ENCODE measurements at places on chromosomes 16 and 17.

DNA sequence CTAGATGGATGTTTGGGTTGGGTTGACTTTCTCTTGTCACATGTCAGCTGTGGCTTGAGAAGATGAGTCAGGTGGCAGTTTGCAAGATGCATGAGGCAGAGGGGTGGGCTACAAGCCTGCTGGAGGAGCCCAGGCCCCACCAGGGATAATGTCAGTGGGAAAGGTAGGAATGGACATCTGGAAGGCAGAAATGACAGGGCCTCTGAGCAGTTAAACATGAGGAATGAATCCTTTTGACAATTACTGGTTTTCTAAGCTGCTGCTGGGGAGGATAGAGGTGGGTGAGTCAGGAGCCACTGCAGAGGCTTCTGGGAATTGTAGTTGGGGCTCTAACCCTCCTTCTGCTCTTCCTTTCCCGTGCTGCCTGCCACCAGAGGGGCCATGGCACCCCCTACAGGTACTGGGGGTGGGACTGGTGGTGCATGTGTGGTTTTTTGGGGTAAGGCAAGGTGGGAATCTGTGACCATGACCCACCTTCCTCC lies 15.7 kb downstream of the SLC52A1 start:
- DNase-seq: no peak

- no peak for DNase-seq
Observed at GRCh38 chr16:87276091-87276701, 41.0 kb downstream of the C16orf95 start.

DNA sequence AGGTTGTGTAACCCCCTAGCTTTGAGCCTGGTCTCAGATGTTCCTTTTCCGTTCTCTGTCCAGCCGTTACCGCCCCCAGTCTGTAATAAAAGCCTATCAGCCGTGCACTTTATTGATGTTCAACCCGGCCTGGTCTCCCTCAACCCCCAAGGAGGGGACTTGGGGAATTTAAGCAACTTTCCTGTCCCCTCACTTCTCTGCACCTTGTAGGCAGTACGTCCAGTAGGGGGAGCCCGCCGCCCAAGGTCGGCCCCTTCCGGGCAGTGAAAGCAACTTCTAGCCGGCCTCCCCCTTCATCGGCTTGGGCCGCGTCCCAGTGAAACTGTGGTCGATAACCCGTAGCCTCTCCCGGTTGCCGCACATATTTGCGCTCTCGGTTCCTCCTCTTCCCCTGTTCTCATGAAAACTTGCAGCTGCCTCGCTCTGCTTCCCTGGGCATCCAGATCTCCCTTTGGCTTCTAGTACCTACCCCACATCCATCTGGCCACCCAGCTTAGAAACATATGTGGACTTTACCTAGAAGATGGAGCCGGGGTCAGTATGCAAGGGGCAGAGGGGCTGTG lies 7.9 kb downstream of the PNPO start:
- no peak for DNase-seq

DNA sequence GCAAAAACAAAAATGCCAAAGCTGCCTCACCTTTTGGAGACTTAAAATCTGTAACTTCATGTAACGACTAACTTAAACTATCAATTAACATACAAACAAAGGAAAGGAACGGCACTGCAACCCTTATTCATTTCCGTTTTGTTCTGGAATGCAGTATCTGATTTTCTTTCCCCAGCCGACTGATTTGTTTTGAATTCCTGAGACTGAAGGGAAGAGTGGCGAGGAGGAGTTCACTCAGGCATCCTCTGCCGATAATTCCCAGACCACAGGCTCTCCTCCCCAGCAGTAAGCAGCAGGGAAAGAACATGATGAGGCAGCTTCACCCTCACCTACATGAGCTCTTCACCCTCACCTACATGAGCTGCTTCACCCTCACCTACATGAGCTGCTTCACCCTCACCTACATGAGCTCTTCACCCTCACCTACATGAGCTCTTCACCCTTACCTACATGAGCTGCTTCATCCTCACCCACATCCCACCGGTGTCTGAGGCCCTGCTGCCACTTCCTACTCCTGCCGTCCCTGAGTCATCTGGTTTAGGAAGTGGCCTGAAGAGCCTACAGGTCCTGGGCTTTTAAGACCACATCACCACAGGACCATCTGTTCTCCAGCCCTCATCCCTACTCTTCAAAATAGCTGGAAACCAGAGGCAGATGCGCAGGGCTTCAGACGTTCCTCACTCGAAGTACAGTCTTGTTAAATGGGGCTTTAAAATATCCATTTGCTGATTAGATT lies 168.0 kb upstream of the RPH3AL start:
- no peak for DNase-seq

- DNase-seq: no peak
Observed at GRCh38 chr17:77098884-77099545, 41.8 kb upstream of the SEC14L1 start.

- DNase-seq: no peak
Observed at GRCh38 chr16:82638095-82638798, 11.5 kb downstream of the CDH13 start.

GRCh38 chr17:66959641-66960375 lies 4.7 kb upstream of the CACNG4 start:
- no peak for DNase-seq

GRCh38 chr16:84749815-84750214 lies 50.0 kb downstream of the USP10 start:
- DNase-seq: no peak

GRCh38 chr16:84729716-84730320 lies 30.0 kb downstream of the USP10 start:
- no peak for DNase-seq

DNA sequence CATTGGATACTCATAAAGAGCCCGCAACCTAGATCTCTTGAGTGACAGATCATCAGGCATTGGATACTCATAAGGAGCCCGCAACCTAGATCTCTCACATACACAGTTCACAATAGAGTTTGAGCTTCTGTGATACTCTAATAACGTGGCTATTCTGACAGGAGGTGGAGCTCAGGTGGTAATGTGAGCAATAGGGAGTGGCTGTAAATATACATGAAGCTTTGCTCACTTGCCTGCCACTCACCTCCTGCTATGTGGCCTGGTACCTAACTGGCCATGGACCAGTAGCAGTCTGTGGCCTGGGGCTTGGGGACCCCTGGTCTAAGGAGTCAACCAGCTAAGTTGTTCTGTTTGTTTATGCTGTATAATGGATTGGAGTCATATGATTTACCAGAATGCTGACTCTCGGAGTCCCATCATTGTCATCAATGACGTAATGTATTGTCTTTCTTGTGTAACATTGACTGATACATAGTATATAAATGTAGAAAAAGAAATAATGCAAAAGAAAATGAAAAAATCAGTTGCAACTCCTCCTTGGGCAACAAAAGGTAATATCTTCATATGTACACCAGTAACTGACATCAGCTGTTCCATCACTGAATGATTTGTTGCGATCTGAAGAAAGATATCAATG lies 17.5 kb downstream of the ABCA9 start:
- no peak for DNase-seq

DNA sequence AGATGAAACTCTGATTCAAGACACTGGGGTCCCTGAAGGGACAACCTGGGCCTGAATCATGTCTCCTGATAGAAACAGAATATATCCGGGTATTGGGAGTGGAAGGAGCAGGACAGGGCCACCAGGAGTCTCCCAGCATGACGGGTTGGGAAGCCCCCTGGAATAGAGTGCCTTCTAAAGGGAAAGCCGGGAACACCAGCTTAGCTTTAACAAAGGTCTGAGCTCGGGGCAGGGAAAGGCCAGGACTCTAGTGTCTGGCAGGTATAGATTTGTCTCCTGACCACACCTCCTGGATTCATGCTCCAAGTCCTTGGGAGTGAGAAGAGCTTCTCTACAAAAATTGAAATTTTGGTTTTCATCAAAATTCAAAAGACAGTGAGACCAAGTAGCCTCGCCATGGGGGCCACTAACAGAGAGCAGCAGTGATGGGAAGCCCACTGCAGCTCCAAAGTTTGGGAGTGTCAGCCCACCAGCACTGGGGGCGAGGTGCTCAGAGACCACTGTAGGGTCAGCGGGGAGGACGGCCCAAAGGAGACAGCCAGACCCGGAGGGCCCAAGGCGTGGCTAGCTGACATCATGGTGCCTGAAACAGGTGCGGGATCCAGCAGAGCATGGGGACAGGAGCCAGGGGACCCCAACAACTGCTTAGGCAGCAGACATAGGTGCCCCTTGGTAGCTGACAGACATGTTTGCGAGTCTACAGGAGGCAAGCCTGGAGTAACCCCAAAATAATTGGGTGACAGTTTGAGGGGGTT lies 81.0 kb downstream of the C16orf78 start:
- no peak for DNase-seq

- no peak for DNase-seq
Observed at GRCh38 chr17:76139801-76140660, 1.0 kb downstream of the FOXJ1 start.

DNA sequence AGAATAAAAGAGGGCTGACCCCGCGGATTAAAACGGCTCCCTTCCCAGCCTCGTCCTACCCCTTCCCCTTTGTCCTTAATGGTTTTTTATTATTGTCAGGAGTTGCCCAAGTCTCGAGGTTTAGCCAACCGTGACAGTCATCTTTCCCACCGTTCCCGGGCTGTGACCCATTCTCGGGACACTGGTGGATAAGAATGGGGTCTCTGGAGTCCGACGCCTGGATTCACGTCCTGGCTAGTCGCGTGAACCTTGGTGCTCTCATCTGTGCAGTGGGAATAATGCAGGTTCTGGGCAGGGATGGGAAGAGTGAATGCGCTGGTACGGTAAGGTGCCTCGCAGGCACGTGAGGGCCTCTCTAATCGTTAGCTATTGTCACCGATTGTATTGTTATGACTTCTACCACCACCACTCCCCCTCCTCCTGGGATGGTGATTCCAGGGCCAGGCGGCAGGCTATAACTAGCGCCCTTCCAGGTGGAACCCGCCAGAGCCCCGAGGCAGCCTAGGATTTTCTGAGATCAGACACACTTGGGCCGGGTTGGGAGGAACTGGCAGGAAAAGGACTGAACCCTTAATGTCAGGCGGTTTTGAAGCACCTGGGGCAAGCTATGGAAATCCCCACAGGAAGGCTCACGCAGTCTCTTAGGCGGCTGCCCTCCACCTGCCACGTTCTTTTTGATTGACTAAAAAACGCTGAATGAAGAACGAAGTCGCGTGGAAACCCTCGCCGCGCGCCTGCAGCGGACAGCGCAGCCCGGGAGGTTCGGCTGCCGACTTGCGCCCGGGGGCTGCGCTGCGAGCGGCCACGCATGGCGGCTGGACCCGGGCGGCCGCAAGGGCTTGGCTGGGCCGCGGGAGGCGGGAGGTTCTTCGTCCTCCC lies 2.7 kb downstream of the HS3ST3B1 start:
- no peak for DNase-seq

GRCh38 chr16:9139965-9140364 lies 48.5 kb downstream of the HAPSTR1 start:
- DNase-seq: no peak

DNA sequence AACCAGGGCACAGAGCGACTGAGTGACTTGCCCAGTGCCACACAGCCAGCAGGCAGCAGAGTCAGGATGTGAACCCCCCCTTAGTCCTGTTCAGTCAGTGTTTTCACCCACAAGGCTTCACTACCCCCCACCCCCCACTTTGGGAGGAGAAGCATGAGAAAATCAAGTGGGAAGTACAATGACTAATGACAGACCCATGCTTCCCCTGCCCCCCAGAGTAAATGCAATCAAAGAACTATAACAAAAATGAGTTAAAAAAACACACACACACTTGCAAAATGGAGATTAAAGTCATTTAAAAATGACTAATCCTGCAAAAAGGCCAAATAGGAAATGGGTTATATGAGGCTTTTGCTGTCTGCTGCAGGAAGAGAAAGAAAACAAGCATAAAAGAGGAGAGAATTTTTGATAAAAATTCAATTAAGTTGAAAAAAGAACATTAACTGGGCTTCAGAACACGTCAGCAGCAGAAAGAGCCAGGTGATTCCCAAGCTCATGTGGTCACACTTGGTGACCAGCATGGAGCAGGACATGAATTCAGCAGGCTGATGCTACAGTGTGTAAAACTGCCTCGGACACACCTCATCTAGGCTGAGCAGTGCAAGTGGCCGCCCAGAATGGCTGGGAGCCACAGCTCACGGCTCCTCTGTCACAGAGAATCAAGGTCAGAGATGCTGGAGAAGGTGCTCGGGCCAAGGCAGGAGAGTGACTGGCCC lies 212.3 kb downstream of the ZNF423 start:
- DNase-seq: no peak

GRCh38 chr17:42577140-42577531 lies 393 bp downstream of the PSMC3IP start:
- no peak for DNase-seq

GRCh38 chr16:59905131-59905530 lies 1171.0 kb upstream of the GOT2 start:
- no peak for DNase-seq

DNA sequence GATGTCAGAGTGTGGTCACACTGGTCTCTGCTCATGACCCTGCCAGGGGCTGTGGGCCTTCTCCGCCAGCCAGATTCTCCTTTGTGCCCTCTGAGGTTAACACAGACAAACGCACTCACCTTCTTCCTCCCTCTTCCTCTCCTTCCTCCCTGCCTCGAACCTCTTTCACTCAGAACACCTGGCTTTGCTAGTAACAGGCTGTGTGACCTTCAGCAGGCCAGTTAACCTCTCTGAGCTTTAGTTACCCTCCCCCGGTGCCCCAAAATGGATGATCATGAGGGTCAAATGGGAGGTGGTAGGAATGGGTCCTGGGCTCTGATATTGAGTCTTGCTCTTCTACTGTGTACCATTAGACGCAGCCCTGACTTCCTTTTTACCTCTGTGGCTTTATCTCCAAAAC lies 127.1 kb downstream of the OR1D5 start:
- no peak for DNase-seq

DNA sequence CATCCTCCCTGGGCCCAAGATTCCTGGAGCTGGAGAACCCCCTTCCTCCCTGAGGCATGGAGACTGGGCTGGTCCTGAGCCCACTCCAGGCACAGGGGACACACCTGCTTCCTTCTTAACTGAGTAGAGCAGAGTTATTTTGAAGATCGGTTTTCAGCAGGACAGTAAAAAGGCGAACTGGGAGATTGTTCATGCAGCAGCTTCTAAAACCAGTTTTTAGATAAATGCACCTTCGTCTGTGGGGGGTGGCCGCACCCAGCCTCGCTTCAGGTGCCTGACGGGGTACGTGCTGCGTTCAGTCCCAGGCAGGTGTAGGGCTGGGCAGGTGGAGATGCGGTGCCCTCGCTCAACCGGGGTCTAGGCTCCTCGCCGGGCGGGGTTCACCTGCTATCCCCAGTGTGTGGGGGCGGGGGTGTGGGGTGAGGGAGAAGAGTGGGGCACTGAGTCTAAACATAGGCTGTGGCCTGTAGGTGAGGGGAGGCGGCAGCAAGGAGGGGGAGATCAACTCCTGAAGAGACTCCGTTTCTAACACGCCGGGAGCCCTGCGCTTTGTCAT lies 69.5 kb downstream of the JPH3 start:
- DNase-seq: no peak

DNA sequence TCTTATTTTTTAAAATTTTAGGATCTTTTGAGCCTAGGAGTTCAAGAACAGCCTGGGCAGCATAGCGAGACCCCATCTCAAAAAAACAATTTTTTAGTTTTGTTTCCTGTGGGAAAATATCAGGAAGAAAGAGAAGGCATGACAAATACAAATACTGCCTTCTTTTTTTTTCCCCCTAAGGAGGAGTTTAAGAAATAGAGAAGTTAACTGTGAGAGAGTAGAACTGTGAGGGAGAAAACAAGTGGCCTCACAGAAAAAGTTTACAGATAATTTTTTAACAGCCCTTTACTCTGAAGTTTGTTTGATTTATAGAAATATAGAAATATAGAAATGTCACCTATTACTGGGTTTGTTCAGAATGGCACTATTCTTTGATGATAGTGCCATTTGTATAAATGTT lies 21.1 kb downstream of the TTYH2 start:
- DNase-seq: no peak

- peak; percentile 53 for DNase-seq
Observed at GRCh38 chr16:77171745-77172635, 19.0 kb upstream of the MON1B start.

GRCh38 chr17:61635913-61636432 lies 45.0 kb upstream of the NACA2 start:
- peak; percentile 31 for DNase-seq

All from LNCaP clone FGC (cell line).